Fibroblast of skin of left biceps (primary cell): ENCODE measurements at places on chromosomes 1 and 21.
A peak's percentile ranks its signal among the peaks of the same experiment; 100 is the strongest.

- DNase-seq, result no peak
These were observed 208.2 kb downstream of the NFIA start for GRCh38 chr1:61290525-61290924.

DNA sequence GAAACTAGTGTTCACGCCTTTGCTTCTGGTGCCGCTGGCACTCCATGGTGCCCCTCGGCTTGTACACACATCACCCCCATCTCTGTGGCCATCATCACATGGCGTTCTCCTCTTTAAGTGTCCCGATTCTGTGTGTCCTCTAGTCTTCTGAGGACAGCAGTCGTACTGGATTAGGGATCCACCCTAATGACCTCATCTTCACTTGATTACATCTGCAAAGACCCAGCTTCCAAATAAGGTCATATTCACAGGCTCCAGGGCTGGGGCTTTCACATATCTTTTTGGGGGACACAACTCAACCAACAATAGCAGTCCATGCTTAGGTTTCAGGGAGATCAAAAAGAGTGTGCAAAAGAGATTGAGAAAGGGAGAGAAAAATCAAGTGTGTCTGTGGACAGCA lies 64.9 kb downstream of the HLCS start:
- no peak for DNase-seq

GRCh38 chr1:195866781-195867222 lies 741.4 kb downstream of the KCNT2 start:
- DNase-seq, result no peak

- peak; percentile 42 for DNase-seq
These were observed 28.3 kb downstream of the DEGS1 start for GRCh38 chr1:224211206-224211962.

GRCh38 chr1:88502886-88503285 lies 181.2 kb upstream of the PKN2 start:
- DNase-seq, result no peak

- no peak for DNase-seq
These were observed at the start of gene EFNA1 for GRCh38 chr1:155127105-155127966. TSS of gene EFNA1 (plus strand) at chr1:155127876. CDS start at chr1:155127978, 102 bp downstream.

- peak; percentile 56 for DNase-seq
These were observed 38.4 kb upstream of the KCNQ4 start for GRCh38 chr1:40745176-40745575.

- no peak for DNase-seq
These were observed 51.0 kb downstream of the ECE1 start for GRCh38 chr1:21239221-21239620.

DNA sequence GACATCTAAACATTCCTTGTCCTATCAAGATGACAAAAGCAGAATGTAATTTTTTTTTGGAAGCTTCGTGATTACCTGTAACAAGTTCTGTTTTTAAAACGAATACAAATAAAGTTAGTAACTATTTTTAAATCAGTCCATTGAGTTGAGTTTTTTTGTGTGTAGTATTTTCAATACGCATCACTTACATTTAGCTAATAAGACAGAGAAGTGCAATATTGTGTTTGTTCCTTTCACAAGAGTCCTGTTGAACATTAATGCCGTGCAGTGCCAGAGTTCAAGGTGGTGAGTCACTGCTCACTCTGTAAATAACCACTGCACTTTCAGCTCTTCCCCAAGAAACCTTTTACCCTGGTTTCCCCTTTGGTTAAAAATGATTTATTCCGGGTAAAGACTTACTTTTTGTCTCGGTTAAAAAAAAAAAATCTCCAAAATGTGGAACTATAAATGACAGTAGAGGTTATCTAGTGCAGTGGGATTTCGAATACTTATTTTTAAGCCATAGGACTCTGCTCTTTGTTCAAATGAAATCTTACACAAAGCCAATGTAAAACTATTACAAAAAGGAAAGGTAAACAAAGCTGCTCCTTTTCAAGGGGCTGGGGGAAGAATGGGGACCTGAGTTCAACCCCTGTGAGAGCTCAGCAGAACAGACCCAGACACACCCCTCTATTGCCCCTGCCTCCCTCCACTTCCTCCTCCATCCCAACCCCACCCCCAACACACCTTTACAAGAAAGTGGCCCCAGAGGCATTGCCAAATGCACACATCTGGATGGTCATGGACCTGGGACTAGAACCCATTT lies 14.8 kb upstream of the NCMAP start:
- no peak for DNase-seq

DNA sequence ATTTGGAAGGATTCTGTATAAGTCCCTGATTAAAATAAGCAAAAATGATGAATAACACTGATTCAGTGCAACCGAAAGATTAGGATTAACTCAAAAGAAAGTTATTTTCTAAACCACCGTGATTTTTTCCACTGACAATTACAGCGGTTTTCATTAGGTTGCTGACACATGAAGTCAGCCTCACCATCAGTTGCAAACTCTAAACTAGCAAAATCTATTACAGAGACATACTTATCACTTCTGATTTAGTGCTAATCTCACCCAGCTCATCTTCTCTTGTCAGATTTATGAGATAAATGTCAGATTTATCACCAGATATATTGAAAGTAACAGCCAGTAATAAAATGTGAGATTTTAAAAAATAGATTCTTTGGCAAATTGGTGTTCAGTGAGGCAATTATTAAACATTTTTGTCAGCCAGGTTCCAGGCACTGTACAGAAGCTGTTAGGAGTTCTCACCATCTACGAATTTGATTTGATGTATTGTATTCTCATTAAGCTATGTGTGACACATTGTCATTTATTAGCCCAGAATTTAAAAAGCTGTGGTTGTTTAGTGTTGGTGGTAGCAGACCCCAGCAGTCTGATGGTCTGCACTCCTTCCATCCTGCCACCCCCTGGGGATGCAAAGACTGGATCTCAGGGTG lies 37.3 kb upstream of the LGALS8 start:
- no peak for DNase-seq

DNA sequence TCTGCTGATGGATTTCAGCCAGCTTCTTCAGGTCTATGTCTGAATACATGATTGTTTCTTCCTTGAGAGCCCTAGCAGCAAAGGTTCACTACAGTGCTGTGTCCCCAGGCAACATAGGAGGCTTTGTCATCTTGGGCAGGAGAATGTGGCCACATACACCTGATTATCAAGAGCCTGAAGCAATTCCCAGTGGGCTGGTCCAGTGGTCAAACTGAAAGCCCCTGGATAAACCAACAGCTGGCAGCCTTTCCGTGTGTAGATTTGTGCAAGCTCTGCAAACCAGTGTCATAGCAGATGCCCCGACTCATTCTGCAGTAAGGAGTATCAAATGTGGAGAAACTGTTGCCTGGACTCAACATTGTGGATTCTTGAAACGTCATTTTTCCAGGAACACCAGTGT lies 2.3 kb upstream of the GIPC2 start:
- no peak for DNase-seq

GRCh38 chr1:15424146-15424667 lies 14.0 kb upstream of the CTRC start:
- no peak for DNase-seq

GRCh38 chr21:46667741-46668380 lies 32.4 kb downstream of the PRMT2 start:
- DNase-seq, result no peak
